ENCODE measurements at places on chromosomes 1 and 21.

GRCh38 chr1:220878191-220879075 is 810 bp upstream of the HLX start:
- DNase-seq: no peak

GRCh38 chr1:234533034-234533891 is 54.3 kb upstream of the TARBP1 start:
- DNase-seq: peak; percentile 39

DNA sequence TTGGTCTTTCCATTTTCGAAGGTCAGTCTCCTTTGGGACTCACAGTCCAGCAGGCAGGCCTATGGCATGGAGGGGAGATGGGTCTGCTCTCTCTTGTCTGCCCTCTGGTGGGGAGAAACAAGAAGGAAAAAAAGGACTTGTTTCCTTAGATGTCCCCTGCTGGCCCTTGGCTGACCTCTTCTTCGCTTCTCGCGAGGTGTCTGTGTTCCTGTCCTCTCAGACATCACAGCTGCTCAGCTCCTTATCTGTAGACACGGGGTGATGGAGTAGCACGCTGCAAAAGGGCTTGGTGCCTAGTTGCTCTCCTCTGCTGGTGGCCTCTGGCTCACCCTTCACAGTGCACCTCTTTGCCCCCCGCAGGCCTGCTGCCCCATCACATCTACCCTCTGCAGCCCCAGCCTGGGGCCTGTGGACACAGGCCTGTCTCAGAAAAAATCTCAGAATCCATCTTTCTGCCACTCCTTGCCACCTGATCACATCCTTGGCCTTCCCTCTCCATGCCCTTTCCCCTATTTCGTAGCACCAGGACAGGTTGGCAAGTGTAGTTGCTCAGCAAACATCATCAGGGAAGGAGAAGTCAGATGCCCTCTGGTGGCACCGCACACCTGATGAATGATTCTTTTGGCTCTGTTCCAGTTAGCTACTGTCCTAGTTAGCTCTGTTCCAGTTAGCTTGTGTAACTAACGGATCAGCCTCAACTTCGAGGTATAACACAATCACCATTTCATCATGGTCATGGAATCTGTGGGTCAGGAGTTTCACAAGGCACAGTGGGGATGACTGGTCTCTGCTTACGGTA is 18.7 kb upstream of the AK2 start:
- DNase-seq: peak; percentile 72

- no peak for DNase-seq
Observed at GRCh38 chr1:116741836-116742565, 12.2 kb upstream of the CD2 start.

DNA sequence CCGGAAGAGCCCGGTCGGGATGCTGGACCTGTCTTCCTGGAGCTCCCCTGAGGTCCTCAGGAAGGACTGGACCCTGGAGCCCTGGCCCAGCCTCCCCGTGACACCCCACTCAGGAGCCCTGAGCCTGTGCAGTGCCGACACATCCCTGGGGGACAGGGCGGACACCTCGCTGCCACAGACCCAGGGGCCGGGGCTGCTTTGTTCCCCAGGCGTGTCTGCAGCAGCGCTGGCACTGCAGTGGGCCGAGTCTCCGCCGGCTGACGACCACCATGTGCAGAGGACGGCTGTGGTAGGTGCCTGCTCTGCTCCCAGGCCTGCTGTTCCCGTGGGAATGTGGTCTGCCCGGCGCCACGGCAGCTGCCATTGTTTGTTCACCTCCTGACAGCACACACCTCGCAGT is 42.1 kb upstream of the DIP2A start:
- DNase-seq: no peak

DNA sequence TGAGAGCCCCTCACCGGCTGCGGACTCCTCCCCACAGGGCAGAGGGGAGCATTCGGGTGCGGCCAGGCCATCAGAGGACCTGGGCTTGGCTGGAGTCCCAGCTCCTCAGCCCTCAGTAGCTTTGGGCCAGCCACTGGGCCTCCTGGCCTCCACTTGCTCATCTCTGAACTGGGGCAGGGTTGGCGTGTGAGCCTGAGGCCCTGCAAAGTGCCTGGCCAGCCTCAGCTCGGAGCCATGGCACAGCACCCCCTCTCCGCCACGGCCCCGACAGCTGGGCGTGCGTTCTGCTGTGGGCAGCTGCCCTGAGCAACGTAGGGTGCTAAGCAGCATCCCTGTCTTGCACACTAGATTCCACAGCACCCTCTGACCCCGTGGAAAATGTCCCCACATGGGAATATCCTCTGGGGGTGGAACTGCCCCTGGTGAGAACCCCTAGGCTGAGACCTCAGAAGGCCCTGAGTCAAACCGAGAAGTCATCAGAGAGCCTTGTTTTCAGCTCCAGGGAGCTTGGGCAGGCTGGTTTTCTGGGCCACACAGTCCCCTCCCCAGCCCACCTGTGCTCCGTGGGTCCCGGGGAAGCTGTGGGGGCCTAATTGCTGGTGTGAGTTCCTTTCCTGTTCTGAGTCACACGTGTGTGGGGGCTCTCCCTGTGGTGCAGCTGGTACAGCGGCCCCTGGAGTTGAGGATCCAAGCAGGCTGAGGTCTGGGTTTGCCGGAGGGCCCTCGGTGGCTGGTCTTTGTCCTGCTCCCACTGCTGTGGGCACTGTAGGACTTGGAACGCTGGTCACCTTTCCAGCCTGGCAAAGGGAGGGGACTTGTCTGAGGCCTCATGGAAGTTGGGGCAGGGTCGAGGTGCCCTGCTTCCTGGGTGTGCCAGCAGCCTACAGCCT is 24.5 kb downstream of the TP73 start:
- DNase-seq: no peak

DNA sequence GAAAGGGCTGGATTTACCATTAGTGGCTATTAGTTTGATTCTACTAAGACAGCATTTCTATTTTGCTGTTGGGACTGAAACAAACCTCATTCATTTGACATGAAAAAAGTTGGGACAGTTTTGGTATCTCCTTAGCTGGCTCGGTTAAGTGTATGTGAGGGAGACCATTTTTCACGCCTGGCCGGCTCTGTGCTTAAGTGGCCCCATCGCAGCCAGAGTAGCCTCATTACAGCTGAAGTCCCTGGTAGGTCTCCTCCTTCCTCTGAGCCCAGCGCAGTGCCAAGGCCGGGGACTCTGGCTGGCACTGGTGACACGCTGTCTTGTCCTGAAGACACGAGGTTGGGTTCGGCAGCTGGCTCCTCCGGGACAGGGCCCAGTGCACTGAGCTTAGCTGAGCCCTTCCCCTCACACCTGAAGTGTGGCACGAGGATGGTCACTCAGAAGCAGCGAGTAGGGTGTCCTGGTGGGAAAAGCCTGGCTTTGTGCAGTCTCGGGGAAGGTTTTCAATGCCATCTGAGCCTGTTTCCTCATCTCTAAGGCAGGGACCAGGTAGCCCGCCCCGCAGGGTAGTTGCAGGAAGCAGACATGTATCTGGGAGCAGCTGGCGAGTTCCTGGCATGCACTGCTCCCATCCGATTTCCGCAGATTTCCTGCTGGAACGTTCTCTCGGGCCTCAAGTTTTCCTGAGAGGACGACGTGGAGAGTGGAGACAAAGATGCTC is 196.5 kb downstream of the DYRK1A start:
- peak; percentile 38 for DNase-seq

DNA sequence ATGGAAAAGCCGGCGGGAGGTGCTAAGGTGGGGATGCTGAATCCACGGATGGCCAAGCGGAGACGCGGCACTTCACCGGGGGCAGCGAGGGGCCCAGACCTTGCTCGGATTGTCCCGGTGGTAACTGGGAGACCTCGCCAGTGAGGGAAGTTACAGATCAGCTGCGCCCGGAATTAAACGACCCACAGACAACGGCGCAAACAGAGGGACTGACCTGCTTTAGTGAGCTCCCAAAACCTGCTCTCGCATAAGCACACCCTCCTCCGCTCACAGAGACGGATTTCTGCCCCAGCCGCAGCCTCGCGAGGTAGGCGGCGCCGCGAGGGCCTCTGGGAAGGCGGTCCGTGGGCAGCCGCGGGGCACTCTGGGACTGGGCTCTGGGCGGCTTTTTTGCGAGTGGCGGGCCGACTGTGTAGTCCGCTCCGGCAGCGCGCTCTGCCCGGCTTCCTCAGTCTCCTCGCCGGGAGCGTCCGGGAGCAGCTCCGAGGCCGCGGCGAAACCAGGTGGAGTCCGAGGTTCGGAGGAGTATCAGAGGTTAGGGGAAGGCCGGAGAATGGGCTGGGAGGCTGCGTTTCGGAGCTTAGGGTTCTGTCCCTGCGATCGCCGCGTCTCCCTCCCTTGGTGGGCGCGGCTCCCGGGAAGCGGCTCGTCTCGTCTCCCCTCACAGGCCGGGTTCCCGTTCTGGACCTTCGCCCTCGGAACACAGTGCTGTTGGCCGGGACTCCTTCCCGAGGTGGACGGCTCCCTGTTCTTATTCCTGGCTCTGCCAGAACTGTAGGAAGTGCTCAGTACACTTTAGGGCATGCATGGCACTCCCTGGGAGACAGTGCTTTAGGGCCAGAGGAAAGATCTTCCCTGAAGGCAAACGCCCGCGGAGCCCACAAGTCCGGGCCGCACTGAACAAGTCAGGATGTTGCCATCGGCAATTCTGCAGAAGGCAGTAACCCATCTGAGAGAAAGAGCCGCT is at the start of gene EXO5:
Gene EXO5 (plus strand): TSS at position 393 of the 967 bp plus-strand sequence. CDS start 5,778 bp downstream, outside the sequence.
- peak; percentile 73 for DNase-seq

DNA sequence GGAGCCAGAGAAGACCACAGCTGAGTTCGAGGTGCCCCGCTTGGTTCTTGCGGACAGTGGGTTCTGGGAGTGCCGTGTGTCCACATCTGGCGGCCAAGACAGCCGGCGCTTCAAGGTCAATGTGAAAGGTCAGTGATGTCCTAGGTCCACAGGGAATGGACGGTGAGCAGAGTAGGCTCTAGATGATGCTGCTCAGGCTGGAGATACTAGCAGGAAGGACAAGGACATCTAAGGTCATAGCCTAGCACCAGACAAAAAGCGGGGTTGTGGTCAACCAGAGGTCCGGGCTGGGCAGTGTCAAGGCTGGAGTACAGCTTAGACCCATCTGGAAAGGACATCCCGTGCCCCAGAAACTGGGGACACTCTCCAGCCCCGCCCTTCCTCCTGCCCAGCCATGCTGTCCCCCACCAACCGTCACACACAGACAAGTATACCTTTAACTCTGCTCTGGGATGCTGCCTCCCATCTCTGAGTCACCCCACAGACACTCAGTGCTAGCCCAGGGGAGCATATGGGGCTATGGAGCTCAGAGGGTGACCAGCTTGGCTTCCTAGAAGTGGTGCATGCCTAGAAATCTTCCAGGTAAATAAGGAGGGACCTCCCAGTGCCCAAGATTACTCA is 8.7 kb downstream of the TIE1 start:
- DNase-seq: no peak

- no peak for DNase-seq
Observed at GRCh38 chr21:34034369-34035014, 38.9 kb upstream of the MRPS6 start.

GRCh38 chr21:43591571-43591970 is 67.7 kb downstream of the HSF2BP start:
- DNase-seq: peak; percentile 72

DNA sequence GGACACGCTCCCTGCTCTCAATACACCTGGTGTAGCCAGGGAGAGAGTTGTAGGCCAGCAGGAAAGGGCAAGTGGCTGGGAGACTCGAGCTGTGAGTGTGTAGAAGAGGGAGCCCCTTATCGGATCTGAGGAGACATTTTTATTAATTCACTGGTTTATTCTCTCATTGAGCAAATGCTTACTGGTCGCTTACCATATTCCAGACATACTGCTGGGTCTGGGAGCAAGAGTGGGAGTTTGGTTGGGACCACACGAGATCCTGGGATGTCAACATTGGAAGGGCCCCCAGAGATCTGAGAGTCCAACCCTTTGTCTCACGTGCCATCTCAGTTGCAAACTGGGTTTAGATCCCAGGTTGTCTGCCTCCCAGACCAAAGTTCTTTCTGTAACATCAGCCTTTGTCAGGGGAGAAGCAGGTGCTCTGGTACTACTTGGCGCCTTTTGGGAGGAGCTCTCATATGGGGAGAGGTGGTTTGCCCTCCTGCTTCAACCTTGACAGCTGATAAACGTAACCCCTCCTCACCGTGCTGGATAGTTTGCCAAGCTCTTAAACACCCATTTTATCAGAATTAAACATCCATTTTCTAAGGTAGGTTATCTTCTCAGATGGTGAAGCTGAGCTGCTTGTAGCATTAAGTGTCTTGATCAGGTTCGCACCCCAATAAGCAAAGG is 742 bp downstream of the TMEM222 start:
- DNase-seq: no peak

- DNase-seq: no peak
Observed at GRCh38 chr21:41011098-41011731, 156.7 kb upstream of the BACE2 start.

DNA sequence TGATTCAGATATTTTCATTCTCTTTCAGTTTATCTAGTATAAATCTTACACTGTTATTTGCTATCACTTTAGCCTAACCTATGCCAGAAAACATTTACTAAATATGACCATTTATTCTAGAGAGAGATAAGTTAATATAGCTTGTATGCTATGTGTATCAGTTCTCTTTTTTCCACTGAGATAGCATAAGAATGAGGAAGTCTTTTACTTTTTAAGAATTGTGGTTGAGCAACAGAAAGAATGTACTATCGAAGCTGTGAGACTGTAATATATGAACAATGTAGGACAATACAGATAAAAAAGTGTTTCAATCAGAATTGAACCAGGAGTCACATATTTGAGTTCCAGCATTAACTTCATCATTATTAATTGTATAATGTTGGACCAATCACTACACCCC is 479.9 kb upstream of the PLXNA2 start:
- DNase-seq: peak; percentile 41

- DNase-seq: no peak
Observed at GRCh38 chr1:215650446-215651149, 83.5 kb downstream of the KCTD3 start.

DNA sequence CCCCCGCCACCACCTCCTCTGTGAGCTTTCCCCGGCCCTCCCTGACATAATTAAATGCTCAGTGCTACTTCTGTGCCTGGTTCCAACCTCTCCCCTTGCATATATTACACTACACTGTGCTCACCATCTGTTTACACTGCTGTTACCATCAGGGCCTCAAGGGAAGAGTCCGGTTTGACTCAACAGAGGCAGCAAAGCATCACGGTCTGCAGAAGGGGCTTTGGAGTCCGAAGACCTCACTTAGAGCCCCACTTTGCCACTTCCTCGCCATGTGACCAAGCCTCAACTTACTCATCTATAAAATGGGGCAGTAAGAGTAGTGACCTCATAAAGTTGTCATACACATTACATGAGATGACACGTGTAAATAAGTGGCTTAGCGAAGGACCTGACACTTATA is 27.4 kb downstream of the KCNN3 start:
- no peak for DNase-seq

DNA sequence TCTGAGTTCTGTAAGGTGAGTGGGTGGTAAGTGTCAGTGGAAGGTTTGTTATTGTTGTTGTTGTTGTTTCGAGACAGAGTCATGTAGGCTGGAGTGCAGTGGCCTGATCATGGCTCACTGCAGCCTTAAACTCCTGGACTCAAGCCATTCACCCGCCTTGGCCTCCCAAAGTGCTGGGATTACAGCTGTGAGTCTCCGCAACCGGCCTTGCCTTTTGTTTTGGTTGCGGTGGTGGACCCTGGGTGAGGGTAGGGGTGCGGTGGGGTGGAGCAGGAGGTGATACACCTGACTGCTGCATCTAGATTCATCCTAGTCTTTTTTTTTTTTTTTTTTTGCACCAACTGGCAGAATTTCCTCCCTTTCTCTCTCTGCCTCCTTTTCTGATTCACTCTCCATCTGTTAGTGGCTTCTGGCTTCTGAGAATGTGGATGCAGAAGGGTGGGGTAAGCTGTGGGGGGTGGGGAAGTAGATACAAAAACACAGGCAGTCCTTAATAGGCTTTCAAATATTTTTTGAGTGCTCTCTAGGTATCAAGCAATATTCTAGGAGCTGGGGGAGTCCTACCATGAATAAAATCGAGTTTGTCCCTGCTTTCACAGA is 4.6 kb upstream of the GMEB1 start:
- no peak for DNase-seq

GRCh38 chr1:73516451-73516850 is 681.5 kb downstream of the LRRIQ3 start:
- DNase-seq: no peak
